ENCODE measurements at places on chromosomes 4 and X.

- DNase-seq, result no peak
Observed at GRCh38 chr4:10157478-10158332, 41.1 kb upstream of the WDR1 start.

DNA sequence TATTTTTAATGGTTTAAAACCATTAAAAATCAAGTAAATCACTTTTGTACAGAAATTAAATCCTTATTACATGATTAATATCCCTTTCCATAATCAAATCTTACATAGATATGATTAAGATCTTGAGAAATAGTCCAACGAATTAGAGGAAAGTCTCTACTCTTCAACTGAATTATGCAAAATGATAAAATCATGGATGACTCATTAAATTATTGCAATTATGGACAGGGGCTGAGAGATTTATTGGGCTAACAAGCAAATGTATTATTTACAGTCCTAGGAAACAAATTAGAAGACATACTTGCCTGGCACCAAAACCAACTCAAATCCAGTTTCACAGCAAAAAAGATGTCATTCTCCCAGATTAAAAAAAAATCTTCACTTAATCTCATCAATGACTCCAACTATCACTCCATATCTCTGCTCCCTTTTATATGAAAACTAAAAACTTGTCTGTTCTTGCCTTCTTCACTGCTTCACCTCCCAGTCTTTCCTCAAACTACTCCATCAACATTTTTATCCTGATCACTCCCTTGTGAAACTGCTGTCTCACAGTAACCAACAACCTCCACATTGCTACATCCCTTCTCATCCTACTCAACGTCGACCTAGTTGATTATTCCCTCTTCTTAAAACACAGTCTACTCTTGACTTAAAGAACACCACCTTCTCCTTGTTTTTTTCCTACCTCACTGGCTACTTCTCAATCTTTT lies 18.4 kb upstream of the DDX60 start:
- DNase-seq, result no peak

- no peak for DNase-seq
Observed at GRCh38 chrX:21907260-21907659, 33.2 kb upstream of the SMS start.

GRCh38 chr4:54942721-54943120 lies 182.7 kb downstream of the KDR start:
- no peak for DNase-seq

DNA sequence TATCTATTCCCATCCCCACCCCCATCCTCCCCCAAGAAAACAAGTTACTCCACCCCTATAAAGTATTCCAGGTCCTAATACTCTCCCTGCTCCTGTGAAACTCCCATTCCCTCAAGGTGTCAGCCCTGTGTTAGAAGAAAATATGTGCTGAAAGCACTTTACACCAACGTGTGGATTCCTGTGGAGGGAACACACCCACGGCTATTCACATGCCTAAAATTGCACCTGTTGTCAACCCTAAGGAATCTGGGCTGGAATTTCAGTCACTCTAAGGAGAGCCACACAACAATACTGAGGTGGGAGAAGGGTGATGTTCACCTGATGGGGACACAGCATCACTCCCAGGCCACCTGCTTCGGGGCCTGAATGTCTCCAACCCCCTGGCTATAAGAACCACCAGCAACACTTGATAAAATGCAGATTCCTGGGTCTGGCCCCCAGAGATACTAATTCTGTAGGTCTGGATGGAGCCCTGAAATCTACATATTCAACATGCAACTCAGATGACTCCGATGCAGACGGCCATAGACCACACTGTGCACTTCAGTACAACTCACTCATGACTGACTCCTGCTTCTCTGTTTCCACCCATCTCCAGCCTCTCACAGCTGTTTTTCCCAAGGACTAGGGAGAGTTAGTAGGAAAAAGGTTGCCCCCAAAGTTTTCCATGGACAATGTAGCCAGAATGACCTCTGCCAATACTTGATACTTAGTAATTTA lies 15.8 kb downstream of the SCD5 start:
- DNase-seq, result no peak

- no peak for DNase-seq
Observed at GRCh38 chr4:128168701-128169100, 107.6 kb downstream of the LARP1B start.

DNA sequence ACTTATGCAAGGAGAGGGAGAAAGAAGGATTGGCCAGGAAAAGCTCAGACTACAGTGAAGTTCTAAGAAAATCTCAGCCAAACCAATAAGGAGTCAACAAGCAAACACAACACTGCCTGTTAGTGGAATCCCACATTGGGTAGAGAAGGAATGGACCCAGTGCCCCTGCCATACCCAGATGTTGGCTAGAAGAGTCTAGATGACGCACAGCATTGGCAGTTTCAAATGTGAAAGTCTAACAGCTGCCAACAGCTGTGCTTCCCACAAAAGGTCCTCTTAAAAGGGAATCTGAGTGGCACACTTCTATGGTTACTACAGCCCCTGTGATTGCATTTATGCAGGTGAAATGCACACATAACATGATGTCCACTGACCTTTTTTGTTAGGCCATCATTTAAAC lies 37.2 kb upstream of the CPEB2 start:
- DNase-seq, result no peak

- no peak for DNase-seq
Observed at GRCh38 chr4:55258152-55258865, 87.7 kb upstream of the SRD5A3 start.

DNA sequence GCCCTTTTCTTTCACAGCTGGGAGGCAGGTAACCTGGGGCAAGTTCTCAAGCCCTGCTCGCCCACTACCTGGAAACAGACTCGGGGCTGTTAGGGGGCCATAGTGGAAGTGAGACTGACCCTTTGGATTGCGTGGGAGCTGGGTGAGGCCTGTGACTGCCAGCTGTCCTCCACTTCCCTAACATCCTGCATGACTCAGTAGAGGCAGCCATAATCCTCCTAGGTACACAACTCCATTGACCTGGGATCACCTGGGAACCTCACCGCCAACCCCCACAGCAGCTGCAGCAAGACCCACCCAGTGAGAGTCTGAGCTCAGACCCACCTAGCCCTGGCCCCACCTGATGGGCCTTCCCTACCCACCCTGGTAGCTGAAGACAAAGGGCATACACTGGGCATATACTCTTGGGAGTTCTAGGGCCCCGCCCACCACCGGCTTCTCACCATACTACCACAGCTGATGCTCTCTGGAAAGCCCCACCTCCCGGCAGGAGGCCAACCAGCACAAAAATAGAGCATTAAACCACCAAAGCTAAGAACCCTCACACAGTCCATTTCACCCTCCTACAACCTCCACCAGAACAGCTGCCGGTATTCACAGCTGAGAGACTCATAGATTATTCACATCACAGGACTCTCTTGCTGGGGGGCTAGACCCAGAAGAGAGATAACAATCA lies 61.1 kb upstream of the DCTD start:
- DNase-seq, result no peak

GRCh38 chr4:173930329-173930967 lies 353.0 kb downstream of the FBXO8 start:
- no peak for DNase-seq

DNA sequence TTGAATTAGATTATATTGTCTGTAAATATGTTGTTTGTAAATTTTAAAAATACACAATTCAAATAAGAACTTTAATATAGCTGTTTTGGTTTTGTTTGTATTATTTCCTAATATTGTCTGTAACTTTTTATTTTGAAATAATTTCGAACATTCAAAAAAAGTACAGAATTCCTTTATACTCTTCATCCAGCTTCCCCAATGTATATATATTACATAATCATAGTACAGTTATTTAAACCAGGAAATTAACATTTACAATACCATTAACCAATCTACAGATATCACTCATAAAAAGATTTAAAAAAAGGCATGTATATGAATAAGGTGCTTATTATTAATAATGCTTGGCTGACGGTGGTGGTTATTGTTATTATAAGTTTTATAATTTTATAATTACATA lies 84.1 kb downstream of the LRBA start:
- no peak for DNase-seq

GRCh38 chr4:24519649-24520048 lies 64.7 kb downstream of the DHX15 start:
- no peak for DNase-seq

- DNase-seq, result no peak
Observed at GRCh38 chr4:189507060-189507459, 433.6 kb upstream of the FRG1 start.

- DNase-seq, result no peak
Observed at GRCh38 chr4:64705989-64706388, 296.7 kb upstream of the TECRL start.

DNA sequence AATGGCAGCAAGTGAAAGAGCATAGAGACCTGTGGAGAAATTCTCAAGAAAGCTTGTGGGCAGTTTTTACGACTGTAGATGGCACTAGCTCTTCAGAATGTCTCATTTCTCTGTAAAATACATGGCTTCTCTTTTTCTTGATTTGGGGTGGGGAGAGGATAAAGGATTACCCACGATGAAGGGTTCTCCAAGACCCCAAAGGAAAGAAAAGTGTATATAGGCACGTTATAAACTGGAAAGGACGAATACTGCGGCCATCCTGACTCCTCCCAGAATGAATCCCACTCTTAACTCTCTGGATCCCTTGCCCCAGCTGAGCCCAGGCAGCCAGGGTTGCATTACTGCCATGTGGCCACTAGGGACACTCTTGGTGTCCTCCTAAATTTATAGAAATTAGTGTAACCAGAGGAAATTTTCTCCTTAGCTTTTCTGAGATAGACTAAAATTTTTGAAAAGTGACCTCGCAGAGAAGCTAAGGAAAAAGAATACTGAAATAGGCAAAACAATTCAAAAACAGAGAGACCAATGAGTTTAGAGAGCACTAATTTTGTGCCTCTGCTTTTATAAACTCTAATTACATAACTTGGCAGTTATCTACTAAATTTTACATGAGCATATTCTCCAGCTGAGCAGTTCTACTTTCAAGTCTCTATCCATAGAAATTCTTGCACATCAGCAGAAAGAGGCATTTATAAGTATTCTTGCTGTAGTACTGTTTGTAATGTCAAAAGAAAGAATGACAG lies 37.8 kb upstream of the PCDH19 start:
- no peak for DNase-seq

DNA sequence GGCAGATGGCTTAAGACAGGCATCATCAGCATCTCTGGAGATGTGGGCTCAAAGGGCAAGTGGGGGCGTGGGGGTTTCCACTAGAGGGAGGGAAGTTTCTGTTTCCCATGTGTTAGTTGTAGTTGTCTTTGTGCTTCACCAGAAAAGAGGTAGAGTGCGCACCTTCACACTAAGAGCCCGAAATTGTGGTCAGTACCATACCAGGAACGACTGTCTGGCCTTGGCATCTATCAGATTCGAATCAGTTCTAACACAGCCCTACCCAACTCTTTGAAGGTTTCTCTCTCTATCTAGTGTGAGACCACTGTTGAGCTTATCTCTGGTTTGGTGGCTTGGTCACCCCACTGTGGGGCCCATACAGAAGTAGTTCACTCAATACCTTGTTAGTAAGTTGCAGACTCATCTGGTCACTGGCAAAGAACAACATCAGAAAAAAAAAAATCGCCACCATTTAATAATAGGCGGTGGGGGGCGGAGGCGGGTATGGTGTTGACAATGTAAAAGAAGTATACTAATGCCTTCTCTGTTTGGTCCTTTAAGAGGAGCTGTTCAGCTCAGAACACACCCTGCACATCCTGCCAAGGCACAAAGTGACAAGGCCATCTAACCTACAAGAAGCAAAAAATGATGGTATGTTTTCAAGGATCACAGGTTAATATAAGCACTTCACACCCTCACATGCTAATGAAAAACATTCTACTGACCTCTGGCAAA lies 71.1 kb downstream of the NYX start:
- no peak for DNase-seq

- DNase-seq, result no peak
Observed at GRCh38 chr4:149264093-149264733, 551.4 kb downstream of the IQCM start.

- no peak for DNase-seq
Observed at GRCh38 chr4:154490583-154491340, 837 bp downstream of the DCHS2 start.

DNA sequence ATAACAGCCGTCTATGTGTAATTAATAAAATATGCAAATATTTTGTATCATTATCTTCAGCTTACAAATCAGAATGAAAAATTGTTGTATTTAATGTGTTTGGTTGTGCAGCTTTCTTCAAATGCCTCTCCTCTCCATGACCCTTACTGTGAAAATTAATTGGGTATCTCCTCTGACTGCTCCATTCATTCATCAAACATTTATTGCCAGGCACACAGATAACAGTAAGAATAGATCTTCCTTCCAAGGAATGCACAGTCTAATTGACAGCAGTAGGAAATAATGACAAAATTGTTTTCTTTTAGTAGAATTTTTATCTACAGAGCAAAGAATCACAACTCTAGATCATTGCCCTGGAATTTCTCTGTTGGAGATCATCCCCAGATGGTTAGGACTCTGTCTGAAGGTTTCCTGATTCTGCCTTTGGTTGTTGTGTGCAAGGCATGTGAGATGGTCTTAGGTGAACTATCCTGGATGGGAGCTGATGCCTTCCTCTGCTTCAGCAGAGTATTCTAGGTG lies 395.0 kb upstream of the FAT1 start:
- no peak for DNase-seq

DNA sequence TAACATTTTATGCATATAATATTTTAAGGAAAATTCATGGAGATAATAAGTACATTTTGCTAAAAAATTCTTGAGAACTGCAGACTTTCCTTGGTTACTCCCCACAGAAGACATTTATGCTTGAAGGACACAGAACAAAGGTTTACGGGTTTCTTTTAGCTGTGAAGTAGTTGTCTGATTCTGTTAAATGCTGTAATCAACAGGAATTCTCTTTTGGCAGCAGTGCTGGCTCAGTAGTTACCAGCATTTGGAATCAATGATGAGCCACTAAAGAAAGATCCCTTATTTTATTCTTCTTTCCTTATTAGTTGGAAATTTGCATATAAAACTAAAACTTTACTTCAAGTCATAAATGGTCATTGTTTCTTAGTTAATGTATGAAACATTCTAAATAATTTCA lies 199.3 kb upstream of the FAT4 start:
- no peak for DNase-seq

- DNase-seq, result no peak
Observed at GRCh38 chr4:185683222-185683621, 128.8 kb downstream of the SORBS2 start.

GRCh38 chr4:85862896-85863295 lies 387.9 kb downstream of the ARHGAP24 start:
- no peak for DNase-seq

GRCh38 chr4:150983851-150984250 lies 31.2 kb downstream of the LRBA start:
- no peak for DNase-seq

- no peak for DNase-seq
Observed at GRCh38 chr4:174012886-174013259, 270.6 kb downstream of the FBXO8 start.

All from stimulated activated CD8-positive, alpha-beta memory T cell treated with anti-CD3 and anti-CD28 coated beads, Interleukin-7, amount 100 ng/mL, for 1 hour (primary cell).